ENCODE measurements at places on chromosomes 11 and 22.
A peak's percentile ranks its signal among the peaks of the same experiment; 100 is the strongest.

GRCh38 chr11:117691218-117691514 lies 105.8 kb downstream of the DSCAML1 start:
- no peak for DNase-seq

GRCh38 chr11:118042141-118042540 lies 34.7 kb upstream of the TMPRSS4 start:
- DNase-seq: no peak

GRCh38 chr11:130396965-130397364 lies 31.4 kb downstream of the ADAMTS8 start:
- no peak for DNase-seq

DNA sequence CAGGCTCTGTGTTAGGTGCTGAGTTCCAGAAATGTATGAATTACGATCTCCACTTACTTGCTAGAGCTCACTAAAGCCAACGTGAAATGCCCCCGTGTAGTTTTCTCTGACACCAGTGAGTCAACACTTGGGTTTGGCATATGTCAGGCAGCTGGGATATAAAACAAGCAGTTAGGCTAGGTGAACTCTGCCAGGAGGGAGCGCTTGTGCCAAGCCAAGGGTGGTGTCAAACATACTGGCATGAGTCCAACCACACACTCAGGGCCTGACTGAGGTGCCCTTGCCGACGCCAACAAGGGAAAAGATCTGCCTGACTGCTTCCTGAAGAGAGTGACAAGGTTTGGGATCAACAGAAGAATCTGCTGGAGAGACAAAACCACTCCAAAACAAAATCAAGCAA lies 167.8 kb upstream of the NARS2 start:
- DNase-seq: peak; percentile 57
